SIG-M5 (cell line): ENCODE measurements at places on chromosomes 5 and 9.

DNA sequence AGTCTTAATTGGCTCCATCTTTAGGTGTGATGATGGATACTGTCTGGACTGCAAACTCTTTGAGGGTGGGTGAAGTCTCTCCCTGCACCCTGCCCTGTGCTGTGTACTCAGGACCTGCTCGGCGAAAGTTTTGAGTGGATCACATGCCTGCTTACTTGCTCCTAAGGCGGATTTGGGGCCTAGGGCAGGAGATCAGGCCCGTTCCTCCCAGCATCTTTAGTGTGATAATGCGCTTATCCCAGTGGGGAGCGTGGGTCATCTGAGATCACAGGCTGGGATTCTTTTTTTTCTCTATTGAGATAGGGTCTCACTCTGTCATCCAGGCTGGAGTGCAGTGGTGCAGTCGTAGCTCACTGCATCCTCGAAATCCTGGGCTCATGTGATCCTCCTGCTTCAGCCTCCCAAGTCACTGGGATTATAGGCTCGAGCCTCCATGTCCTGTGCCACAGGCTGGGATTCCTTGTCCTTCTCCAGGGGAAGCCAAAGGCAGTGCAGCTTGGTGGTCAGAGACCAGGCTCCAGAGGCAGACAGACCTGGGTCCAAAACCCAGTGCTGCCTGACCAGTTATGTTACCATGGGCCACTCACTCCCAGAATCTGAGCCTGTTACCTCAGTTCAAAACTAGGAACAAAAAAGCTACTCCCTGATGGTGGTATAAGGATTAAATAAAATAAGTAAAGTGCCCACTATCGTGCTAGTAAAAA, 59.7 kb downstream of the ZNF618 start:
- no peak for DNase-seq

DNA sequence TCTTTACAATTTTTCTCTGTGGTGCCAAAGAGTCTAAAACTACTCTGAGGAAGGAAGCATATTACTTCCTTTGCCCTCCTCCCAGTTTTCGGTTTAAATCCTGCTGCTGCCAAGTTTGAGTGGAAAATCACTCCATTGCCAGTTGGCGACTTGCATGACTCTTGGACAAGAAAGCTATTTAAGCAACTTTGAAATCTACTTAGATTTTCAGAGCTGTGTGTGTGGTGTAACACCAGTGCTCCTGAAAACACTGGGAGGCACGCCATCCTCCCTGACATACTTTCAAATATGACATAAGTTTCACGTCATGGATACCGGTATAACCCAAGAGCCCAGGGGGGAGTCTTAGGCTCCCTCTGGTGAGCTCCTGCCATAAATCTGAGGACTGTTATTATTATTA, 83.5 kb upstream of the RIOK2 start:
- DNase-seq: no peak

- DNase-seq: no peak
These were observed 38.2 kb upstream of the SEMA4D start for GRCh38 chr9:89536145-89536574.

DNA sequence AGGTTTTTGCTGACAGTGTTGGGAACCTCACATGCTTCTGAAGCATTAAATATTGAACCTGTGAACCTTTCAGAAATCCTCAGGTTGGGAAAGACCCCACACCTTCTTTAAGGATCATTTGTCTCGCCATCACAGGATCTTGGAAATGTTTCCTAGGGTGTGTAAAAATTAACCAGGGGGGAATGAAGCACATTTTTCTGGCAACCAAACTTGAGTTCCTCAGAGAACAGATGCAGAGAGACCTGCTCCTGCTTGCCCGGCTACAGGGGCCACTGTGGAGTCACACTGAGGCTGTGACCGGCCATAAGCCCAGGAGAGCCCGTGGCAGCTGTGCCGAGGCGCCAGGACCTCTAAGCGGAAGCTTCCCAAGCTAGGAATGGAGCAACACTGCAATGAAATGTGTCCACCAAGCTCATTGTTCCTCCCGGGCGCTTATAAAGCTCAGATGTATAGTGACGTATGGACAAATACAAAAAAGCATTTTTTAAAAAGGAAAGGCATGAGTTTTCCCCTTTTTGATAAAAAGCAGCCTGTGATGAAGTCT, 7.7 kb downstream of the CXCL14 start:
- no peak for DNase-seq

- no peak for DNase-seq
These were observed 2.9 kb downstream of the ZFAND5 start for GRCh38 chr9:72362118-72362531.

- no peak for DNase-seq
These were observed 1.3 kb upstream of the GNAQ start for GRCh38 chr9:78032730-78033457.

DNA sequence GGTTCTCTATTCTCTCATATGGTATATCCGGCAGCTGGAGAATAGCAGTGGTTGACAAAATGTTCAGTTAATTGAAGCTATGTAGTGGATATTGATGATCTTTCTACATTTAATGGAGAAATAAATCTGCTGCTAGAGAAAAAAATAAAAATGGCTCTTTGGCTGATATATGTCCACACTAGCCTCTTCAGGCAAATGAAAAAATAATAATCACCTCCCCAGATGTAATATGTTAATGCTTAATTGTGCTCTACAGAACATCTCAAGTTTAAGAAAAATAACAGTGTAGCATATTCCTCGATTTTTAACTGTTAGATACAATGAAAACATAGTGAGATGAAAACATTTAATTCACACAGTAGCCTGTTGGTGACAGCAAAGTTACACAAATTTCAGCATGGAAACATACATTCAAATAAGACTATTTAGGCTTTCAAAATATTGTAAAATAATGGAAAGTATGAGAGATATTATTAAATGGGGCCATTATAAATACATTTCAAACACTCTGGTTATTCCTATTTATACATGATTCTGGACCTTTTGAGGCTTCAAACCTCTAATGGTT, 543.0 kb downstream of the MAT2B start:
- no peak for DNase-seq
